ENCODE measurements at places on chromosomes 1 and 21.

DNA sequence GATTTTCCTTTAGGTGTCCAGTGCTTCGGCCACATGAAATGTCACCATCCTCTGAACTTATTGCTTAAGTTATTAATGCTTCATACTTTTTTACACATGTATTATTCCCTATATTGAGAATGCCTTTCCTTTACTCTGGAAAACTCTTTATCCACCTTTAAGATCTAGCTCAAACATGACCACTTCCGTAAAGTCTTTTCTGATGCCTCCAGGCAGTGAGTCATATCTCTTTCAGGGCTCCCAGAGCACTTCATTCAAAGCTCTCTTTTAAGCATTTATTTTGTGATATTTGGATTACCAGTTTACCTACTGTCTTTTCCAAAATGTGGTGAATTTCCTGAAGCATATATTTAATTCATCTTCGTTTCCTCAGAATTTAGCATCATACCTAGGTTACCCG is 178.9 kb downstream of the HS2ST1 start:
- no peak for DNase-seq

DNA sequence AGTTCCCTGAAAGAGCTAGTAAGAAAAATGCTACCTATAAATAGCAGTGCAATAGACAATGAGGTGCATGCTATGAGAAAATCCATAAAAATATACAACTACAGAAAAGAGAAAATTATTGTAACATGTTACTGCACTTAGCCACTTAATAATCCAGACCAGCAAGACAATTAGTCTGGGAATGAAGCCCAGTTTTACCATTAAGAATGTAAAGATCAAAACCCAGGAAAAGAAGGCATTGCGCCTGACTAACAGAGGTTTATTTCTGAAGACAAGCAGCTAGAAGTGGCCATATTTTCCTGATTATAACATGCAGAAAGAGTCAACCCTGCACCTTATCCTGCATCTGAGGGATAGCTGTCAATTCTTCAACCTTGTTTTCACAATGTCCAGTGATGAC is 276.4 kb upstream of the PRMT6 start:
- DNase-seq = no peak

DNA sequence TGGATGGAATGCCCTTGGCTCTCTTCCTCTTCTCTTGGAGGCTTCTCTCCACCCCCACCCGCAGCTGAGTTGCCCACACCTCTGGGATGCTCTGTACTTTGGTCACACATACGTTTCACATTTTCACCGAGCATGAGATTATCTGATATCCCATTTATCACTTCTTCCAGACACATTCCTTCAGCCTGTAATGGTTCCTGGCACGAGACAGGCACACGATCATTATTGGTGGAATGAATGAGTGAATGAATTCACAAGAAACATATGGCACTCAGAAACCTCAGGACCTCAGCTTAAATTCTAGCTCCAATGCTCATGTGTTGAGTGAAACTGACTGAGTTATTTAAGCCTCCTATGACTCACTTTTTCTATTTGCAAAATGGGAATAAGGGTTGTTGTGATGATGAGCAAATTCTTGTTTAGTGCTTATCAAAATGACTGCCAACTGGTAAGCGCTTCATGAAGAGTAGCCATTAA is 242.7 kb upstream of the JUN start:
- DNase-seq = no peak

DNA sequence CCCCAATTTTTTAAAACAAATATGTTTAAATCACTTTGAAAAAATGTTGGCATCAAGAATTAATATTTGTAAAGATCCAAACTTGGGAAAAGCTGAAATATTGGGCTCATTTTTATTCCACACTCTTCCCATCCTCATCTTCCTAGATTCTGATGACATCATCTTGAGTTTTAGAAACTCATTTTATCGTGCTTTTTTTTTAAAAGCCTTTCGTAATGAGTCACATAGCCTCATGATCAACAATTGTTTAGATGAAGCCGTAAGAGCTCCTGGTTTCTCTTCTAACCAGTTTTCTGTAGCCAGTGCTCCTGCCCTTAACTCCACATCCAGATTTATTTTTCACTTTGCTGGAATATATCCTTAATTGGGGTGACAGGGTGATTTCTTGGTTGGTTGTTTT is 78.6 kb downstream of the POFUT2 start:
- DNase-seq = peak; percentile 45

DNA sequence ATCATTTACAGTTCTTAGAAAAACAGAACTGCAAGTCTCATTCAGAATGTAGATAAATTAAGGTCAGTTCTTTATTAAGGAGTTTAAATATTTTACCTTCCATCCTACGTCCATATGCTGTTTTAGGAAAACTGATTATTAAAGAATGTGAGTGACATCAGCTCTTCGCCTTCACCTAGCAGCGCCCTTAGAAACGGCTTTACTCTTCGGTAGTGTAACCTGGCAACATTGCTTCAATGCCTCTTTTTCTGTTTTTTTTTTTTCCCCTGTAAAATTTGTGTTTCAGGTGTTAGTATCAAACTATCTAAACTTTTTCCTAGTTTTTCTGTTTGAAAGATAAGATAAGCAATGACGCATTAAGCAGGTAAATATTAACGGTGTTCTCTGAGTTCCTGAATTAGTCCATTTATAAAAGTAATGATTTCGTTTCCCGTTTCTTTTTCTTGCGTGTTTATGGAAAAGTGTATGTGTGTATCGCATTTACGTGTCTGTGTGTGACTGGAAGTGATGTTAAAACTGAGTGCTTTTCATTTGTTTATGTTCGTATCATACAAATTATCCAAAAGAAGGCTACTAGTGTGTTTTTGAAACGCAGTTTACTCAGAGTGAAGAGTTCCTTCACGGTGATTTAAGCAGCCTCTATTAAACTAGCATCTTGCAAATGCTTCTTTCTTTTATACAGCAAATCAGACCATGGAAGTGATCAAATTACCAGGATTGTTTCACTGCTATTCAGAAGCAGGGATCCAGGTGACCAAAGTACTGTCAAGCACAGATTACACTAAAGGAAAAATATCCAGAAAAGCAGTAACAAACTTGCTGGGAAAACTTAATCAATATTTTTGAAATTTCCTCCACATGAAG is 139.0 kb downstream of the SDCCAG8 start:
- DNase-seq = no peak

DNA sequence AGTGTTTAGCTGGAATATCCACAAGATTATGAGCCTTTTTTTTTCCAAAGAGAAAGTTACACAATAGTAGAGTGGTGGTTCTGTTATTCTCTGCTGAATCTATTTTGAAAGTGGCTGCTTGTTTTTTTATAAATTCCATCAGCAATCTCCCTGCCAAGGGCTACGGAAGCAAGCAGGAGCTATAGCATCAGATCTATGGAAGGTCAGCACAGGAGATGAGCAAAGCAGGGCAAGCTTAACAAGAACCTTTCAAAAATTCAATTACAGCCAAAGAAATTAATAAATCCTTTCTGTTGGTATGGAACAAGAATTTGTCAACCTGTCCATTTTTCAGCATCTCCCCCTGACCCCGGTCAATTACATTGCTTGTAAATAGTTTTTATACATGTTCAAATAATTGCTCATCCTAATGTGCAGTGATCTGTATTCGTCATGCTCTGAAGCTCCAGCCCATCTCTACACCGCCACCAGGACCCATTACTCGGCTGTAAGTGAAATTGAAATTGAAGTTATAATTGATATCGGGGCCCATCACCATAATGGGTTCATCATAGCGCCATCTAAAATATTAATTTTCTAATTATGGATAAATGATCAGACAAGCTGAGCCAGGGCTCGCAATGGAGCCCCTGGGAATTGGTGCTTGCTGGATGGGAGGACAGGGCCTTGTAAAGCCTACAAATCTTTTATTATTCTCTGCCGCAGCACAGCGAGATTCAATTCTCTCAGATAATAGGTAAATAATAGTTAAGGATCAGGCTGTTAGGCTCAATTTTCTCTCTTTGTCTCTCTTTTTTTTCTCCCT is 215.1 kb downstream of the ATG4C start:
- no peak for DNase-seq

- no peak for DNase-seq
These were observed 50.6 kb downstream of the ROR1 start for GRCh38 chr1:63824451-63824850.

DNA sequence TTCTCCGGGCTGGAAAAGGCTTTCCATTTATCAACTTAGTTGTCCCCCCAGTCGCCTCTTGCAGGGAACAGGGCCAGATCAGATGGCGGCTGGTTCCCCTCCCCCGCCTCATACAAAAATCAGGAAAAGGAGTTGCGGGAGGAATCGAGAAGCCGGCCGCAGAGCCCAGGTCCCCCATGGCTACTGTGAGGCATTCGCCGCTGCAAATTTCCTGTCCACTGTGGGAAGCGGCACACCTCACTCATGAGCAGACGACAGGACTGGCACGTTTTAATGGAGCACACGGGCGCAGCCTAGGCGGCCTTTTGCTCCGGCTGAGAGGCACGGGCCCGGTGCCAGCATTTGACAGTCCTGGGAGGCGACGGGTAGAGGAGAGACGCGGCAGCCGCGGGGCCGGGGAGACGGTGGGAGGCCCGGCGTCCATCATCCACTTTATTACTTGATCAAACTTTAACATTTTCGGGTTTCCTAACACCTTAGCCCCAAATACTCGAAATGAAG is 1.1 kb downstream of the GNG4 start:
- DNase-seq = no peak

All from GM13977 (cell line).